ENCODE measurements at places on chromosomes 6 and 20. TPM values are rescaled to one million over a fixed set of nuclear protein-coding genes. Genes with fewer than 3 reads are reported as not detected.

- no peak for DNase-seq
Observed at GRCh38 chr6:50213146-50213545, 163.4 kb upstream of the DEFB112 start.

DNA sequence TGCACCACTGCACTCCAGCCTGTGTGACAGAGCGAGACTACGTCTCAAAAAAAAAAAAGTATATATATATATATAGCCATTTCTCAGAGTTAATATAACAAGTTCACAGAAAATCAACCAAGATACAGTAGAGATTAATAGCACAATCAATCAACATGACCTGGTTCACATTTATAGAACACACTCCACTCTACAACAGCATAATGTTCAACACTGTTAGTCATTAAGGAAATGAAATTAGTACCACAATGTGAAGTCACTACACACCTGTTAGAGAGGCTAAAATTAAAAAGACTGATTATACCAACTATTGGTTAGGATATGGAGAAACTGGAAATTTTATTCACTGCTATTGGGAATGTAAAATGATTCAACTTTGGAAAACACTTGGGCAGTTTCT, 387.7 kb downstream of the QKI start:
- no peak for DNase-seq

DNA sequence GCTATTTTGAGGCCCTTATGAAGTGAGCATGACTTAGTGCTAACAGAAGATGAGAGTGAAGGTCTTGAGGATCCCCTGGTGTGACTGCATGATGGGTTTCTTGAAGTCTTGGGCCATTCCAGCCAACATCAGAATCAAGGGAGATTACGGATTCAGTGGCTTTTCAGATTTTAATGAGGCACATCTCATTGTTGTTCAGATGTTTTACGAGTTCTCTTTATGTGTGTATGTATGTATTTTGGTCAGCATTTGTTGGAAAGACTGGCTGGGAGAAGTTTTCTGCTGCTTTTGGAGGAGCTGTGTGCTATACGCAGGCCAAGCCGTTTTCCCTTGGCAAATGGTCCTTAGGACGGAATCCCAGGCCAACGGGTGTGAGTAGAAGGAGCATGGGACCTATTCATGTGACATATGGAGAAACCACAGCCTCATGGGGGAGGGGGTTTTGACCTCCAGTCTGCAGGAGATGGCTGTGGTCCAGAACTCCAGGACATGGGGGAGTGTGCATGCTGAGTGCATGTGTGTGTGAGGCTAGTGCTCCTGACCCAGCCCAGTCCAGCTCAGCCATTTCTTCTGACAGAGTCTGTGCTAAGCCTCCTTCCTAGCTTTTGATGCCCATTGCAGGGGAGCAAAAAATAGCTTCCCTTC, 35.3 kb downstream of the CHMP4B start:
- DNase-seq, result peak; percentile 29

Gene RPP40
- total RNA-seq, result 22.2 TPM
